BE2C (cell line): ENCODE measurements at places on chromosomes 4 and X.

GRCh38 chr4:83267121-83267829, 17.3 kb downstream of the COQ2 start:
- no peak for DNase-seq

- no peak for DNase-seq
Observed at GRCh38 chr4:147381749-147382148, 99.1 kb upstream of the EDNRA start.

- no peak for DNase-seq
Observed at GRCh38 chr4:27000122-27000521, 139.5 kb downstream of the STIM2 start.

DNA sequence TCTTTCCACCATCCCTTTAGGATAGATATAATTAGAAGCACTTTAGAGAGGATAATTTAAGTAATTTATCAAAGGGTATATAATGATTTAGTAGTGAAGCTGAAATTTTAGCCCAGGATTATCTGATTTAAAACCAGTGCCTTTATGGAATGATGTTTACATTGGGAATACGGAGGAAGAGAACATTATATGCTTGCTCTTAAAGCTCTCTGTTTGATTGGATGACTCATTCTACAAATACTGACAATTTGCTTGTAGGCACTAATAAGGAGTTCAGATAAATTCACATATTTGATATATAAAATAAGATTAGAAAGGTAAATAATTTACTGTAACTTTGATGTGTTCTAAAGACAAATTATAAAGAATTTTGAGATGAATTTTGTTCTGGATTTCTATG, 84.7 kb downstream of the SH3BGRL start:
- DNase-seq: no peak

DNA sequence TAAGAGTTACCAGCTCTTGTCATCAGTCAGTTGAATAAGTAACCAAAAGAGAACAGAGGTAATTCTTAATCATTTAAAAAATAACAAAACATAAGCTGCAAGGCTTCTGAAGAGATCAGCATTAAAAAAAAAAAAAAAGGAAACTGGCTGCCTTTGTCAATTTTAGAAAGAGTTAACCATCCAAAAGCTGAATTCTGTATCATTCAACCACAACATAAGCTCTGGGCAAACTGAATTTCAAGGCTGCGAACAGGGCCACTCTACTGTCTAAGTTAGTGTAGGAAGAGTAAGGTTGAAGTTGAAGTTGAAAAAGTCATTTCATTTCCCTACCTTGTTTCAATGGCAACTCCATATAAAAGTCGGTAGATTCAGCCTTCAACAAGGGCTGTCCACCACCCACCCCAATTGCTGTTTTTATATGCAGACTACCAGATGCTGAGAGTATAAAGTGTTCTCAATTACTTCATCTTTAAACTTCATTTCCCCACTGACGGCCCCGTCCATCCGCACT, 1.1 kb upstream of the LIN54 start:
- DNase-seq: no peak

- DNase-seq: no peak
Observed at GRCh38 chr4:27921231-27921630, 1060.6 kb downstream of the STIM2 start.

GRCh38 chr4:141435446-141436225, 200.7 kb upstream of the IL15 start:
- no peak for DNase-seq

DNA sequence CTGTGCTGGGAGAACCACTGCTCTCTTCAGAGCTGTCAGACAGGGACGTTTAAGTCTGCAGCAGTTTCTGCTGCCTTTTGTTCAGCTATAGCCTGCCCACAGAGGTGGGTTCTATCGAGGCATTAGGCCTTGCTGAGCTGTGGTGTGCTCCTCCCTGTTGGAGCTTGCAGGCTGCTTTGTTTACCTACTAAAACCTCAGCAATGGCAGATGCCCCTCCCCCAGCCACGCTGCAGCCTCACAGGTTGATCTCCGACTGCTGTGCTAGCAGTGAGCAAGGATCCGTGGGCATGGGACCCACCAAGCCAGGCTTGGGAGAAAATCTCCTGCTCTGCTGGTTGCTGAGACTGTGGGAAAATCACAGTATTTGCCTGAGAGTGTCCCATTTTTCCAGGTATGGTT, 133.8 kb upstream of the UBQLN2 start:
- DNase-seq: no peak

- DNase-seq: no peak
Observed at GRCh38 chrX:34288782-34289181, 156.7 kb upstream of the FAM47A start.

DNA sequence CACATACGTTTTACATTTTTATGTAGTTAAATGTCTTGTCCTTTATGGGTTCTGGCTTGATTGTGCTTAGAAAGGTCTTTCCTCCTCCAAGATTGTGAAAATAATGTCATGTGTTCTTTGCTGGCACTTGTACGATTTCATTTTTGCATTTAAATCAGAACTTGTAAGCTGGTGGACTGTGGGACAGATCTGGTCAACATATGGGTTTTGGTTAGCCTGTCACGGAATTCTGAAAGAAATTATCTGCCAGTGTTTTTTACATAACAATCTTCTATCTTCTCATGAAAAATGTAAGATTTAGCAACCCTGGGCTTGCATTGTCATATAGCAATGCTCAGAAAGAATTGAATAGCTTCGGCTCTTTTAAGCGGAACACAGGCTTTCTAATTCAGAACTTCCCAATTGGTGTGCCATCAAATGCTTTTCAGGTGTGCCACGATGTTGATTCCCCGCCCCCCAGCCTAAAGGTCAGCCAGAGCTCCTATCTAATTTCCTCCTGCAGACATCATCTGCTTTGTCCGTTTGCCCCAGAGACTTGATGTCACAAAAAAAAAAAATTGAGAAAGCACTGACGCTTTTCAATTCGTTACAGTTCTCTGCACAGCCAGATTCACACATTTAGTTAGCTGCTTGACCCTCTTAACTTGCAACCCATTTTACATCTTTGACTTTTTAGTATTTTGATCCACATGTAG, 16.2 kb downstream of the AFF1 start:
- DNase-seq: no peak

- DNase-seq: no peak
Observed at GRCh38 chr4:104941661-104942062, 205.0 kb upstream of the TET2 start.

GRCh38 chrX:137479386-137479785, 86.5 kb upstream of the ZIC3 start:
- DNase-seq: peak; percentile 23

GRCh38 chr4:128513664-128514484, 226.3 kb upstream of the PGRMC2 start:
- DNase-seq: no peak

DNA sequence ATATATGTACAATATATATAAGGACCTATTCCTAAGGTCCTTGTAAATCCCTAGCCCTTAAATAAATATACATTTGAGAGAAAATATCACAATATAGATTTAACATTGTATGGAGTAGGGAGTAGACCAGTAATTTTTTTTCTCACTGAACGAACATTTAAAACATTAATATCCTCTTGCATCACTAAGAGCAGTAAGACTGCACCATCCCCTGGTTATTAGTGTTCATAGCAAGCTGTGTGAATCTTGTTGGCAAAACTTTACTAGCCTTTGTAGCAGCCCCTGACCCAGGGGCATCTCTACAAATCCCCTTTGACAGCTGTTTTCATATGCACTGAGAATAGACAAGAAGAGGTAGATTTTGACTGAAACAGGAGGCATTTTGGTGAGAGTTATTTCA, 146.5 kb downstream of the IL1RAPL2 start:
- DNase-seq: no peak

- DNase-seq: no peak
Observed at GRCh38 chr4:155722816-155723499, 35.9 kb upstream of the GUCY1B1 start.

- no peak for DNase-seq
Observed at GRCh38 chr4:154529728-154530519, 20.3 kb downstream of the PLRG1 start.

DNA sequence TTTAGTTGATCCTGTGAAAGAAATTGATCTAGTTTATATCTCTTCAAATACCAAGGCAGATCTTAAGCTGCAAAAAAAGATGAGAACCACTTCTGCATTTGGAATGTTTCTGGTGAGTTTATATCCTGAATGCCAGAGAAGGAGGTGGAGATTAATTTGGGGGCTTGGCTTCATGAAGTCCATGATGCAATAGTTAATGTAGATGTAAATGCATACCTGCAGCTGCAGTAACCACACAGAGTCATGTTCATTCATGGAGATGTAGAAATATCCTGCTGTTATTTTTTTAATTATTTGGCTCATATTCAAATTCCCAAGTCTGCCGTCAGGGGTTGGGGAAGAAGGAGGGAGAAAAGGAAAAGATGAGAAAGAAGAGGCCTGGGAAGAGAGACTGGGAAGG, at the start of gene SULT1E1:
Gene SULT1E1 (minus strand): TSS at position 94 of the 400 bp plus-strand sequence. CDS start 2,501 bp downstream, outside the sequence.
- no peak for DNase-seq

- no peak for DNase-seq
Observed at GRCh38 chr4:139776235-139776634, 110.6 kb downstream of the MGST2 start.

DNA sequence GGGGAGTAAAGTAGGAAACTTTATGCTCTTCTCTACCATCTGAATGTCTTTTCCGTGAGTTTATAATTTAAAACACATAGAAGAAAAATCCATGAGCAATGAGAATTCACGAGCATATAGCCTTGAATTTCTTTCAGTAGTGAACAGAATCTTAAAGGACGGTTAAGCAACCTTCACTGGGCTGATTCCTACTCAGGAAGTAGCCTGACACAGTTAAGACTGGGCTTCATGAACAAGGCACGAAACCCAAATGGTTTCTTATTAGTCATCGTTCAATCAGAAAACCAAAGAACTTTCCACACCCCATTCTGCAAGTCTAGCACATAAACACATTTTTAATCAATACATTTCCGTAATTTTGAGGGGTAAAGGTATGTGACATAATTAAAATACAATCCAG, 95.8 kb downstream of the SH3KBP1 start:
- DNase-seq: no peak

- DNase-seq: no peak
Observed at GRCh38 chr4:77413766-77414165, 191.9 kb upstream of the CXCL13 start.

- DNase-seq: no peak
Observed at GRCh38 chrX:357693-358471, 28.8 kb downstream of the PPP2R3B start.

DNA sequence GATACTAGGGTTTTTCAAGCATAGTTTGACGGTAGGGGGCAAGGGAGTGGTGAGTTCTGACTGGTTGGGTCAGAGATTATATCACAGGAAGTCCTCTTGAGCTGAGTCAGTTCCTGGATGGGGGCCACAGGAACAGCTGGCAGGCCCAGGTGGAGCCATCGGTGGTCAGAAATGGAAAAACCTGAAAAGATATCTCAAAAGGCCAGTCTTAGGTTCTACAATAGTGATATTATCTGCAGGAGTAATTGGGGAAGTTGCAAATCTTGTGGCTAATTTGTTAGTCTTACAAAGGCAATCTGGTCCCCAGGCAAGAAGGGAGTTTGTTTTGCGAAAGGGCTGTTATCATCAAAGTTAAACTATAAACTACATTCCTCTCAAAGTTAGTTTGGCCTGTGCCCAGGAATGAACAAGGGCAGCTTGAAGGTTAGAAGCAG, 159.3 kb downstream of the PTCHD1 start:
- peak; percentile 23 for DNase-seq

DNA sequence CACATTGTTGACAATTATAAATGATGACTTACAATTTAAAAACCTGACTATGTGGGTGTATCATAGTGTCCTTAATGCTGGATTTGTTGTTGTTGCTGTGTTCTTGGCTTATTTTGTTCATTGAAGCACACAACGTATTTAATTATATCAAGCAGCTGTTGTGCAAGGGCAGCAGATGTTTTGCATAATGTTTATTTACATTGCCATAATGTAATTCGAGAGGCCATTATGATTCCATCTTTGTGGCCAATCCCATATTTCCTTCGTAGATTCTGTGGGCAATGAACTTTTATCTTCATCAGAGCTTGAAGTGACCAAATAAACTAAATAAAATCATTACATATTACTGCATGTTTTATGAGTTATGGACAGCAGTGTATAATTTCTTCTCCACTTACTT, 422.6 kb upstream of the GALNTL6 start:
- no peak for DNase-seq

DNA sequence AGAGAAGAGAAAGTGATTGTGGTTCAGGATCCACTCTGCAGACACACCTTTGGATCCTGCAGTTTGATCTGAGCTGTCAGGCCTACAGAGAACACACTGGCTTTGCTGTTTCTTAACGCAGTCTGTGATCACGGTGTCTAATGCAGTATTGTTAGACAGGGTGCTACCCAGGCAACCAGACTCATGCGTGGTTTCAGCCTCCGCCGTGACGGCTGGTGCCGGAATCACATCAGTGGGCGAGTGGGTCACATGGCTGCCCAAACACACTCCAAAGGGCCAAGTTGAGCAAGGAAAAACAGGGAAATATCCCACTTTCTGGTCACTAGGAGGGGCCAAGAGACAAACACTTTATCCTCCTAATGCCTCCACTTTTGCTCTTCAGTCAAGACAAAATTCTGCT, 27.5 kb downstream of the CCDC149 start:
- DNase-seq: no peak

DNA sequence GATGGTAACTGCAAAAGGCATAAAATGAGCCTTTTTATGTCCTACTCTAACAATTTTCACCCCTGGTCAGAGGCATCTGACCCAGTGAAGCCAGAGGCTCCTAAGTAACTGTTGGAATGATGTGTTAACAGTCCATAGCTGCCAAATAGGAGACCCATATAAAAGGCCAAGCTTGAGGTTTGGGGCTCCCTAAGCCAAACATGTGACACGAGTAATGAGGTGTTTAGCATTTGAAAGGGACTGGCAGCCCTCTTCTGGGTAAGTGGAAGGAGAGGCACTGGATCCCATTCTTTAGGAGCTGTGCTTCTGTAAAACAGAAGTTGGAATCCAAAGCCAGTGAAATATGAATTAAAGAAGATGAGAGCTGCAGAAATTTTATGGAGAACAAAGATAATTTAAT, 100.6 kb upstream of the PNPLA4 start:
- no peak for DNase-seq

- no peak for DNase-seq
Observed at GRCh38 chr4:169383724-169384123, 113.0 kb upstream of the SH3RF1 start.

DNA sequence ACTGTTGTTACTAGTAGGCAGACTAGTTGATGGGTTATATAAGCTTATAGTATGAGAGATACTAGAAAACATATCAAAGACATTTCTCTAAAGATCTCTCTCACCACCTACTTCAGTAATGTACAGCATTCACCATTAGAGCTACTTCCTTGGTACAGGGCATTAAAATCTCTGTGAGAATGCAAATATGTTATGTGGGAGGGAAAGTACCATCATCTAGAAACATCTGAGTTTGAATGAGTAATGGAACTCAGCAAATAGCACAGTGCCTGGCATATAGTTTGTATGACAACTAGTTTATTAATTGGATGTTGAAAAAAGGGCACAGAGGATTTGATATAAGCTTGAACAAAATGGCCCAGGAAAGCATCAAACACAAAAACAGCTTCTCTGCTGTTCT, 211.1 kb downstream of the GLUD2 start:
- no peak for DNase-seq

- no peak for DNase-seq
Observed at GRCh38 chrX:133321451-133321850, 93.8 kb downstream of the GPC4 start.

GRCh38 chr4:67909905-67910584, 26.2 kb upstream of the TMPRSS11D start:
- DNase-seq: no peak

GRCh38 chr4:136864604-136865185, 667.6 kb downstream of the PCDH18 start:
- DNase-seq: peak; percentile 62
